ENCODE measurements at places on chromosomes 4 and X.

DNA sequence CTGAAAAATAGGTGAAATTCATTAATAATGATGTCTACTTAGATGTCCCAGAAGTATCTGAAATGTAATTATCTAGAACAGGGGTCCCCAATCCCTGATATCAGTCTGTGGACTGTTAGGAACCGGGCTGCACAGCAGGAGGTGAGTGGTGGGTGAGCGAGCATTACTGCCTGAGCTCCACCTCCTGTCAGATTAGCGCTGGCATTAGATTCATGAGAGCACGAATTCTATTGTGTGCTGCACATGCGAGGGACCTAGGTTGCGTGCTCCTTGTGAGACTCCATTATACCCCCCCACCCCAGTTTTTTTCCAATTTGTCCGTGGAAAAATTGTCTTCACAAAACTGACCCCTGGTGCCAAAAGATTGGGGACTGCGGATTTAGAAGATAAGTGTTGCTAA is 458.8 kb downstream of the CCSER1 start:
- no peak for DNase-seq

DNA sequence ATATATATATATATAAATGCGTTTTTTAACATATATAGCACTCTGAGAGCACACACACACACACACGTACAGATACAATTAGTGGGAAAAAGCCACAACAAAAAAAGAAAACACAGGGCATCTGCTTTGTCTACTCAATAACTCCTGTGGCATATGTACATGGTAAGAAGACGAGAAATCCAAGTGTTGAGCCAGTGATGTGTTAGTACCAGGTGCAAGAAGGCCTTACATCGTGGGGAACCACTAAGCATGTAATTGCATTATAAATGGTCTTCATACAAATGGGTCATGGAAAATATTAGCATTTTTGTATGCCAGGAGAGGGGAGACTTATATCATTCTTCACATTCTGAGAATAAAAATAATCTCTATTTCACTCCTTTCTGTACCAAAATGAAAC is 62.7 kb upstream of the FAM47B start:
- DNase-seq, result no peak

DNA sequence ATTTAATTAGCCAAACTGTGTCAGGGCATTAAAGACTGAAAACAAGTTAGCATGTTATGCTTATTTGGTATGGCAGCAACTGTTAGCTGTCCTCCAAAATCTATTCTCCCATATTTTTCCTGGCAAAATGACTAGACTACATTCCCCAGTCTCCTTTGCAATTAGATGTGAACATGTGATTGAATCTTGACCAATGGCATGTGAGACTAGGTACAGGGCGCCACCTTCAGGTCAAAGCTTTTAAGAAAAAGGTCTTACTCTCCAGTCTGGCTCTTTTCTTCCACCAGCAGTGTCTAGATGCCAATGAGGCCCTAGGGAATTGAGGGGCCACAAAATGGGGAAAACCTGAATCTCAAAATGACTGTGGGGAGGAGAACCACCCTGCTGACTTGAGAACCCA is 408.2 kb downstream of the SMARCA1 start:
- no peak for DNase-seq

DNA sequence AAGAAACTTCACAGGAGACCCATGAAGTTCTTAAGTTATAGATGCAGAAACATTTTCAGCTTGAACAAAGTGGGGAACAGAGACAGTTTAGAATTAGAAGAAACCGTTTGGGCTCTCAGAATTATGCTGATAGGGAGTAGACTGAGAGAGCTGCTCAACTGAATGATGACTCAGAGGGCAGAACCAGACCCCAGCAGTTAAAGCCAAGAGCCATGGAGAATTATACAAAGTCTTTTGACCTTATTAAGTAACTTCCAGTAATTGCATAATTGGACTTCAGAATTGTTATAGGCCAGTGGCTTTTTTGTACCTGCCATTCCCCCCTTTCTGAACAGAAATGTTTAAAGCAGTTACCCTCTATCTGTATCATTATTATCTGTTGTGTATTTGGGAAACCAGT is 642.1 kb downstream of the CCSER1 start:
- no peak for DNase-seq

DNA sequence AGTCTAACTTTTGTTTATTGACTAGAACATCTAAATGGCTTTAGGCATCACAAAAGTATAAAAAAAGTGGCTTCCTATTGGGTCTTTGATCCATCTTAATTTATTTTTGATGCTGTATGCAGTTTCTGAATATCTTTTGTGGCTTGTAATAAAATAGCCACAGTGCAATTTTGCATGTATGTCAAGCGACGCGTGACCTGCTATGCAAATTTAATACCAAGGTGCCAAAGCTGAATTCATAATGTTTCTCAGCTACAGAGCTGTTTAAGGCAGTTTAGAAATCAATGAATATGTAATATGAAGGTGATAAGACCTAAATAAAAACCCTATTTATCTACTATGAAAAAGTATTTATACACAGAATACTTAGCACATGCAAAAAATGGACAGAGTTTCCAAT is 197.8 kb downstream of the AFF2 start:
- no peak for DNase-seq

DNA sequence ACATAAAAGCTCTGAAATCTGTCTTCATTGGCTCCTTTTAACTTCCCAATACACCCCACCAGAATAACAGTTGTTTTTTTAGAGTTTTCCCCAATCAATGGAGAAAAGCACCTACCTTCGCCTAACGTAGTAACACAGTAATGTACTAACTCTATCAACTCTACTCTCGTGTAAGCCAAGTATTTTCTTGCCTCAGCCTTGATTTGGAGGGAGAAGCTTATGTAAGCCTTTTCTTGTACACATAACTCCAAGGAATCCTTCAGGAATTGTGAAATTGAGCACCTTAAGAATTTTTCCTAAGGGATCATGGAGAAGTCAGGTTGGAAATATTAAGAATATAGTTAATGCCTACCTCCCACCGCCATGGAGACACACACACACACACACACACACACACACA is 181.2 kb downstream of the RAPGEF2 start:
- no peak for DNase-seq

- DNase-seq, result no peak
Measured at GRCh38 chr4:152087335-152087734, 326.5 kb upstream of the GATB start.

- no peak for DNase-seq
Measured at GRCh38 chr4:55749666-55750065, 69.9 kb upstream of the EXOC1L start.

GRCh38 chrX:129642641-129643040 is 12.1 kb downstream of the APLN start:
- DNase-seq, result no peak

- no peak for DNase-seq
Measured at GRCh38 chr4:80587871-80588385, 252.4 kb downstream of the CFAP299 start.

All from GM12892 (cell line).